ENCODE measurements at places on chromosomes 6 and 20.

- DNase-seq: no peak
Observed at GRCh38 chr20:46803123-46804020, 91.3 kb upstream of the EYA2 start.

DNA sequence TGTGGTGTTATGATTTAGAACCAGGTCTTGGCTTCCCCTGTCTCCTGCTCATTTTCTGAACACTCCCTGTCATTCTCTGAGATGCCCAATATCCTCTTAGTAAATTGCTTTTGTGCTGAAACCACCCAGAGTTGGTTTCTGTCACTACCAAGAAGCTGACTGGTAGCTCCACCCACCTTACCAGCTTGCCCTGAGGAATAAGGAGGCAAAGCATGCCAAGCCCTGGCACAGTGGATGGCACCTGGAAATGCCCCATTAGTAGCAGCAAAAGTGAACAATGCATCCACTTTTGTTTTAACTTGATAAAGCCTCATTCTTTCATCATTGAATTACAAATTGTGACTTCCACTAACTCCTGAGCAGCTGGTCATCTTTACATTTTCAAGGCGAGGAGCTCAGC, 157.7 kb downstream of the CDC5L start:
- no peak for DNase-seq

DNA sequence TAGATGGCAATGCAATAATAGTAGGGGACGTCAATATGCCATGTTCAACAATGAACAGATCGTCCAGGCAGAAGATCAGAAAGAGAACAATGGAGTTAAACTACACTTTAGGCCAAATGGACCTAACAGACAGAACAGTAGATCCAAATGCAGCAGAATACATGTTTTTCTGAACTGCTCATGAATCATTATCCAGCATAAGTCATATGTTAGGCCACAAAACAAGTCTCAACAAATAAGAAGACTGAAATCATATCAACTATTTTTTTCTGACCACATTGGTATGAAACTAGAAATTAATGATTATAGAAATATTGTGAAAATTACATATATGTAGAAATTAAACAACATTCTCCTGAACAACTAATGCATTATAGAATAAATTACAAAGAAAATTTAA, 10.2 kb upstream of the DEFB125 start:
- DNase-seq: no peak

GRCh38 chr6:25056130-25056529, 120.4 kb upstream of the RIPOR2 start:
- DNase-seq: peak; percentile 82

DNA sequence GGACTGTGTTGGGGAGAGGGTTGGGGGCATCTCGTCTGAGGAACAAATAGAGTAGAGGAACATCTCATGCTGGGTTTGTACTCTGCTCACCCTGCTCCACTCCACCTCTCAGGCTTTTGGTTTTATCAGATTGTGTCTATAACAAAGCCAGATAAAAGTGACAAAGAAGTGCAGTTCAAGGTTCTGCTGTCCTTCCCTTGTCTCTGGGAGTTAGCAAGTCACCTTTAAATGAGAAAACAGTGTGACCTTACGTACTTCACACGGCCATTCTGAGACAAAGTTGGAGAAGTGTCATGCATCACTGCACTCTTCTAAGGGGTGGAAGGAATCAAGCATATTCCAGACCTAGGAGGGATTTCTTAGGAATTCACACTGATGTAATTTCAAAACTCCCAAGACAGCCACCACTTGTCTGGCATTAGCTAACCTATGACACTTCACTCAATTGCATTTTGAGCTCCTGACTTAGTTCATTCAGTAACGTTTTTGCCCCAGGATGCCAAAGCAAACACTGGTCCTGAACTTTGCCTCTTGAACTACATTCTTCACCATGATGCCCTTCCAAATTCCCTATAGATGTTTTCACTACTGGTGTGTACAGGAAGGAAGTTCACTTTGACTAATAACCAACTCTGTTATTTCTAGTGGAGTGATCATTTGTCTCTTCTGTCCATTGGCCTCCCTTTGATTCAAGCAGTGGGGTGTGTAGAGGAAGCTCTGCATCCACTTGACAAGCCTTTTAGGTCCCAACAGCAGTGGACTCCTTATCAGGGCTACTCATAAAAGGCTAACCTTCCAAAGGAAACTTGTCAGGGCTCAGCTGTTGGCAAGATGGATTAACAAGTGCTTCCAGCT, 647.6 kb upstream of the FLRT3 start:
- no peak for DNase-seq

DNA sequence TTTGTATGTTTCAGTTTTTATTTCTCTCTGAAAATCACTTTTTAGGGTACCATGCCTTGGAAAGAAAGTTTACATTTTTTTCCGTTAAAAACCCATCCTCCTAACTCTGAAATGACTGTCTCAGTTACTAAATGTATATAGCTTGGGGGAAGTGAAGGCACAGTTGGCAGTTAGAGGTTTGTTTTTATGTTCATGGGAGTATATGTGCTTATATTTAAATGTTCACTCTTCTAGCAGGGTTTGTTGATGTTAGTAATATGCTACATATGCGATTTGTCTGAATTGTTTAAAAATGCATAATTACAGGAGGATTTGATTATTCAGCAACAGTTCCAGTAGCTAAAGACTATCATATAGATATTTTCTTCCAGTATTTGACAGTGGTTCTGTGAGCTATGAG, 31.1 kb downstream of the CDKAL1 start:
- no peak for DNase-seq

- no peak for DNase-seq
Observed at GRCh38 chr6:99013661-99014060, 65.9 kb upstream of the FBXL4 start.

All from CD4-positive, alpha-beta T cell treated with Interferon gamma for 1 hour (primary cell).